ENCODE measurements at places on chromosomes 4 and X. TPM values are rescaled to one million over a fixed set of nuclear protein-coding genes. Genes with fewer than 3 reads are reported as not detected.

The NSUN7 gene
- not detected for total RNA-seq

GRCh38 chrX:41515376-41515775 lies 68.2 kb downstream of the NYX start:
- no peak for DNase-seq

The BEND4 gene
- 0.72 TPM for total RNA-seq

DNA sequence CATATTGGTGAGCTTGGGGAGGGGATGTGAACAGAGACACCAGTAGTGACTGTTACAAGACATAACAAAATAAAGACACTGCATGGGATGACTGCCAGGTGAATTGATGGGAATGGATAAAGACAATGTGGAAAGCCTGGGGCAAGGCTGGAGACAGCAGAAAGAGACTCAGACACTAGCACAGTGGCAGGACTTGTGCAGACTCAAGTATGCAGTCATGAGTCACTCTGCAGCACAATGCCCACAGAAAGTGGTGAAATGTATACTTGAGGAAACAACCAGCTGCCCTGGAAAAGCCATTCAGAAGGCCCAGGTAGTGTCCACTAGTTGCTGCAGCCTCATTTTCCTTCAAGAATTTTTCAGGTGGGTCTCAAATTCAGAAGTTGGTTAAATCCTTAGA lies 452.3 kb downstream of the MID1IP1 start:
- no peak for DNase-seq

Data from activated CD4-positive, alpha-beta T cell treated with anti-CD3 and anti-CD28 coated beads, Interleukin-2, amount 10 ng/mL, durations not matched to agents 24 days and 14 days (primary cell).